ENCODE measurements at places on chromosomes 7 and 10.

DNA sequence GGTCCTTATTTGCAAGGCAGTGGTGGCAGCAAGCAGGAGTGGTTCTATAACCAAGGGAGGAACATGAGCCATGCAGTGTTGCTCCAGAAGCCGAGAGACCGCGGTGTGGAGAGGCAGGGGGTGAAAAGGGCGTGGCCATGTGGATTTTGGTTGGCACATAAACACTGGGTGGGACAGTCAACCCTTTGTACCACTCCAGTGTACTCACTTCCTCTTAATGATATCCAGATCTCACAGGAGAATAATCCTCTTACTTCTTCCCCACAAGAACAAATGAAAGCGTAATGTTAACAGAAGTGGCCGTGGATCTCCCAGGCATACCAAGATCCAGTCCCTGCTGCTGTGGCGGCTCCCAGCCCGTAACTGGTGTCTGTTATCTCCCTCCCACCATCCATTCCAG lies 42.4 kb downstream of the XRCC2 start:
- DNase-seq = no peak

- DNase-seq = no peak
These were observed 405.0 kb downstream of the ADRA2A start for GRCh38 chr10:111481866-111482265.

- DNase-seq = no peak
These were observed 33.8 kb upstream of the LOXL4 start for GRCh38 chr10:98301664-98302319.

DNA sequence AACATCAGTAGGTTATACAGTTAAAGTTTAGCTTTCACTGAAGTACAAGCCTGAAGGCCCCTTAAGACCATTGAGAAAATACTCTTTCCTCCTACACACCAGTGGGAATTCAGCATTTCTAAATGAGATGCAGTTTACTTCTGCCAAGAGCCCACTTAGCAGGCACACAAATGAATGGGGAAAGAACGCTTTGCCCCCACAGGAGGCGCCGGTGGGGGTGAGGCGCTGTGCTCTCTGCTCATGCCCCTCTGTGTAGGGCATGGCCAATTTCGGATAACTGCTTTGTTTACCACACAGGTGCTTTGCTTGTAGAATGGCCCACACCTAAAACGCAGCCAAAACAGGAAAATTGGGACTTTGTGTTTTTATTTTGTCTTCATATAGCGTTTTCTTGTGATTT lies 15.9 kb upstream of the LAT2 start:
- no peak for DNase-seq

GRCh38 chr10:103502849-103503660 lies 9.6 kb downstream of the NEURL1 start:
- DNase-seq = no peak

DNA sequence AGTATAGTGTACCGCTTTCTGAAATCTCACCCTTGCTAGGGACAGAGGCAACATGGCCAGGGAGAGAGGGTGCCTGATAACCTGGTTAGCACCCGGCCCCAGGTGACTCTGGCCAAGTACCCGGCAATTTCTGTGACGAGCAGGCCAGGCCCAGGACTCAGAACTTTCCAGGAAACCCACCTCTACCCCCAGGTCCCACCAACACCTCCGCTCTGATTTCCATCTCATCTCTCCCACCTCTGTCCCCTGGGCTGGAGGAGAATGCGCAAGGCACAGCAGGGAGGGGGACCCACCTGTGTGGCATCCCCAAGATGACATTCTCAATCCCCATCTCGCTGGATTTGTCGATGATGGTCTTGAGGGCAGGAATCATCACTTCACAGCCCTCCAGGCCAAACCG lies 11.6 kb downstream of the OGDHL start:
- no peak for DNase-seq

DNA sequence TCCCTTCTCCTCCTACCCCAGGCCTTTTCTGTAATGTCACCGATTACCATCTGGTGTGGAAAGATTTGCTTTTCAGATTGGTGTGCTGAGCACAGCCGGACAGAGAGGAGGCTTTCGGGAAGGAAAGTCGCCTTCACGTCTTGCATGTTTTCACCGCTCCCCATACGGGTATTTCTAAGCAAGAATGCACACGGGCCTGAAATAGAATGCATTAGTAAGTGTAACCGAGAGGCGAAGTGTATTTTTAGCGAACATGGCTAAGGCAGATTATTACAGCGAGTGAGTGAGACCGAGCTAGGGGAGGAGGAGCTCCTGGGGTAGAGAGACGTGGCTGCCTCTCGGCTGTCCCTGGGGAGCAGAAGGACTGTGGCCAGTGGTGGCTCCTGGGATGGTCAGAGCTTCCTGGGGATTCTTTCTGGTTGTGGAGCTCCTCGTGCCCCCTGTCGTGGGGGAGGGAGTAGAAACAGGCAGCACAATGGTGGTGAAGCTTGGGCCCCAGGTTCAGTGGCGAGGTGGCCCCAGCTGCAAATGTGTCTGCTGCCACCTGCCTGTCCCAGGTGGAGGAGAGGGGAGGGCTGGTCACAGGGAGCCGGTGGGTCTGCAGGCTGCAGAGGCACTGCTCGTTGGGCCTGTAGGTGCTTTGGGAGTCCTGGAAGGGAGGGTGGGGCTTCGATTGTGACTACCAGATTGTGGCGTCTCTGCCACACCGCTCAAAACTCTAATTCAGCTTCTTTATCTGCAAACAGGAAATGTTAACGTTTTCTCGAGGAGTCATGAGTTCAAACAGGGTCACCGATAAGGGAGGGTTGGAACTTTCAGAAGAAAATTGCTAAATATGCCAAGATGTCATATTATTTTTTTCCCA lies 135.8 kb downstream of the CAMK1D start:
- DNase-seq = no peak

DNA sequence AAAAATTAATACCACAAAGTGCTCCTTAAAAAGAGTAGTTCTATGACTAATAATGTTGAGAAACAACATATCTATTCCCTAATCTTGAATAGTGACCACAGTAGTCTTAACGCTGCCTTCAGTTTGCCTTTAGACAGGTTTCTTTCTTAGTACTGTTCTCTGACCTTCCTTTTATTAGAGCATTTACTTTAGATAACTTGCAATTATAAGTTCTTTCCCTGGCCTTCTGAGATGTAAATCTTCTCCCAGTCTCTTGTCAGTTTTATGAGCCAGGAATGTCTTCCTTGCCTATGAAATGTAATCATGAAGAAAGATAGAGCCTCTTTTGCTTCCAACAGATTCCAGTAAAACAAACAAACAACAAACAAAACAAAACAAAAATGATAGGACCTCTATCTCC lies 1119.8 kb upstream of the LRRTM3 start:
- no peak for DNase-seq

DNA sequence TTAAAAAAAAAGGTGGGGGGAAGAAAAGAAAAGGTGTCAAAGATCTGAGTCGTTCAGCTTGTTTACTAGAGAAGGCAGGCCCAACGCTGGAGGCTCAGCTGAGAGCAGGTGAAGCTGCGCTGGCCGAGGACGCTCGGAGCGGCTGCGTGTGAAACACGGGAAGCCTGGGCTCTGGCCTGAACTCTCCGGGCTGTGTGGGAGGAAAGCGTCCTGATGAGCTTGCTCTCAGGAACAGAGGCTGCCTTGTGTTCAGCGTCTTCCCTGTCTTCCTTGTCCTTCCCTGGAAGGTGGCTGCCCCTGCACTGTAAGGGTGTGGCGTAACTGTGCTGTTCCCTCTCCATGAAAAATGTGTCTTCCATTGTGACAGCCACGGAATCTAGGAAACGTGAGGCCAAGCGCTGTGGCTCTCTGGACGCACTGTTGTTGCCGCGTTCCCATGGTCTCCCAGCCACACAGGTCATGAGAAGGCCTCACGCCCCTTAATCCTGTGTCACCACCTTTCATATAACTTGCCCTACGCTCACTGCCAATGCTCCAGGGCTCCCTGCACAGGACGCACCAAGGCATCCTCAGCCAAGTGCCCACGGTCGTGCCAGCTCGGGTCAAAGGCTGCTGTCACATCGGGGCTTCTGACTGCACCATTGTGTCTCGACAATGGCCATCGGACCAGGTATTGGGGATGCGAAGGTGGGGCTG lies 15.8 kb downstream of the IL15RA start:
- DNase-seq = no peak

DNA sequence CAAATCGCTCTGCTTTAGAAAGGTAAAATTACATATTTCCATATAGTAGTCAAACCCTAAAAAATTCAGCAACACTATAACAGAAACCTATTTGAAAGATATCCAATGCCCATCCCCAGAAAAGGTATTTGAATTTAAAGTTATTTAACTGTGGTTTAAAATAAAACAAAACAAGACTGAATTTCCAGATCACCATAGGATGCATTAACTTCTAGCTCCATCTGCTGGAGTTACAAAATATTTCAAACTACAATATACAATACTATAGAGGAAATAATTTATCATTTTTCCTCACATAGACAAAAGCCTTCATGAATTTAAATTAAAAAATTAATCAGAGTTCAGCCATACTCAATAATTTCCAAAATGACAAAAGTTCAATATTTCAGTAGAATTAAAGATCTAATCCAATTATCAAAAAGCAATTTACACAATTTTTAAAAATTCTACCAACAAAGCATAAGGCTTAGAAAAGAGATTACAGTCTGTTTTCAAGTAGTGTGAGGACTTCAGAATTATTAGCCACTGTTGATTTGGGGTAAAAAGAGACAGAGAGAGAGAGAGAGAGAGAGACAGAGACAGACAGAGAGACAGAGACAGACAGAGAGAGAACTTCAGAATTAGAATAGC lies 75.9 kb downstream of the LMBR1 start:
- no peak for DNase-seq

DNA sequence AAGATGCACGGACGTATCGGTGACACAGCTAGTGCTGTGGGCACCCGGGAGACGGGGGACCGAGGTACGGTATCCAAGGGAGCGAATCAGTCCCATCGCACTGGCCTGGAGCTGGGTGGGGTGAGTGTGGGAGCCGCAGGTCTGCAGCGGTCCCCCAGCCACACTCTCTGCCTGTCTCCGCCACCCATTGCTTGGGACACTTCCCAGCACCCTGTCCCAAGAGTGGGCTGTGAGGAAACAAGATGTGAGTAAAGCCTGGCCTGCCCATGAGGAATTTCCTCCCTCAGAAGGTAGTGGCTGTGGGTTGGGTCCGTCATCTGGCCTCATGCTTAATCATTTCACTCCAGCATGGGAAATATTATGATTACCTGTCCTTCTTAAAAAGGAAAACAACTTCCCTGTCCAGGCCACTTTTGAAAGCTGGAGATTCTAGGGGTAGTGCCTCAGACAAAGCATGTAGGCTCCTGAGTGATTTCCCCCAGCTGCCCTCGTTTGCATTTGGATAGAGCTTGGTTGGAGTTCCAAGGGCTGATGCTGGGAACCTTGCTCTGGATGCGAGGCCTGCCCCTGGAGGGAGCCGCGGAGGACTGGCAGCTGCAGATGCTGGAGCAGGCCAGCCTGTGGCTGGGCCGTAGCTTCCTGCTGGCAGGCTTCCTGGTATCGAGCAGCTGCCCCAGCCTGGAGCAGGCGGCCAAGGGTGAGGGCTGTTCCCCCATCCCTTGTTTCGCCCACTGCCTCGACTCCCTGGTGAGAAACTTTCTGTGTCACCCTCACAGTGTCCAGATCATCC lies 6.2 kb upstream of the ACTR3C start:
- DNase-seq = no peak
